ENCODE measurements at places on chromosomes 3 and 15.
A peak's percentile ranks its signal among the peaks of the same experiment; 100 is the strongest.

- DNase-seq, result no peak
These were observed 44.0 kb downstream of the OTOL1 start for GRCh38 chr3:161540594-161540993.

DNA sequence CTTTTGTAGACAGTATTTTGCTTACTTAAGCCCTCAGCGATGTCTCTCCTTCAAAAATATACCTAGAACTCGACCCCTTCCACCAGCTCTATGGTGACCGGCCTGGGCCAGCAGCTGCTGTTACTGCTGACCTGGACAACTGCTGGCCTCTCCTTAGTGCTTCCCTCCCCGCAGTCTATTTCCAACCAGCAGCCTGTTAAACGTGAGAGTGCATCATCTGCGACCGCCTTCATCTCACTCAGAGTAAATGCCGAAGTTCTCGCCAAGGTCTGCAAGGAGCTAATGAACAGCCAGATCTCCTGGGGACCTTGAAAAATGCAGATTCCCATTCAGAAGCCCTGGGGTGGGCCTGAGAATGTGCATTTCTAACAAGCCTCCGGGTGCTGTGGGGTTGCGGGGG lies 86.7 kb downstream of the RPLP1 start:
- no peak for DNase-seq

GRCh38 chr3:127015282-127016042 lies 32.5 kb downstream of the PLXNA1 start:
- DNase-seq, result peak; percentile 1

DNA sequence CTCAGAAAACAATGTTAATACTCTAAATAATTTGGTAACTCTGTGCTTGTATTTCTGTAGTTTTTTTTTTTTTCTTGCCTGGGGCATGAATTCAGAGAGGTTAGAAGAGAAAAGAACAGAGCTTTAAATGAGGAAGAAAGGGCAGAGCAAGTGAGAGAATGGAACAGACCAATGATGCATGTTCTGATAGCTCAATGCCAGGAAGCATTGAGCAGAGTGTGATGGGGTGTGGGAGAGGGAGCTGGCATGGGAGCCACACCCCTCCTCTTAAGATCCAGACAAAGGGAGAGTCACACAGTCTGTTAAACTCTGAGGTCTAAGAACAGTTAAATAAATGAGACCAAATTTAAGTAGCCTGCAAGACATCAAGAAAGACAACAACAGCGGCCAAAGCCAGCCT lies 538.6 kb downstream of the TUSC7 start:
- no peak for DNase-seq

- DNase-seq, result no peak
These were observed 42.1 kb downstream of the IQCH start for GRCh38 chr15:67296684-67297083.

DNA sequence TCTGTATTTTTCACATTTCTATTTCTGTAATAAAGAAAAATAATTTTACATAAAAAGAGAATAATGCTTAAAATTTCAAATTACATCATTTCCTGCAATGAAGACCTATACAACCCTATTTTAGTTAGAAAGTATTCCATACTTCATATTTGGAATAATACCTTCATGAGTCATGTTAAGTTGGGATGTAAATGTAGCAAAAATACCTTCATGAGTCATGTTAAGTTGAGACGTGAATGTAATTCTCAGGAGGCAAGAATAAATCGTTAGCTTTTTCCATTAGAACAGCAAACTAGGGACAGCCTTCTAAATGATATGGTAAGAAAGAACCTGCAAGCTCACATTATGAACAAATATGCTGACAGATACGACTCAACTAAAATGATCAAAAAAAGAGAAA lies 91.9 kb downstream of the NAALADL2 start:
- no peak for DNase-seq

Measured in NCI-H1417 treated with DMSO at 0.1 percent for 48 hours (cell line).